ENCODE measurements at places on chromosomes 3 and 15.
A peak's percentile ranks its signal among the peaks of the same experiment; 100 is the strongest.

- no peak for DNase-seq
These were observed 355.3 kb upstream of the RORA start for GRCh38 chr15:61584410-61584809.

DNA sequence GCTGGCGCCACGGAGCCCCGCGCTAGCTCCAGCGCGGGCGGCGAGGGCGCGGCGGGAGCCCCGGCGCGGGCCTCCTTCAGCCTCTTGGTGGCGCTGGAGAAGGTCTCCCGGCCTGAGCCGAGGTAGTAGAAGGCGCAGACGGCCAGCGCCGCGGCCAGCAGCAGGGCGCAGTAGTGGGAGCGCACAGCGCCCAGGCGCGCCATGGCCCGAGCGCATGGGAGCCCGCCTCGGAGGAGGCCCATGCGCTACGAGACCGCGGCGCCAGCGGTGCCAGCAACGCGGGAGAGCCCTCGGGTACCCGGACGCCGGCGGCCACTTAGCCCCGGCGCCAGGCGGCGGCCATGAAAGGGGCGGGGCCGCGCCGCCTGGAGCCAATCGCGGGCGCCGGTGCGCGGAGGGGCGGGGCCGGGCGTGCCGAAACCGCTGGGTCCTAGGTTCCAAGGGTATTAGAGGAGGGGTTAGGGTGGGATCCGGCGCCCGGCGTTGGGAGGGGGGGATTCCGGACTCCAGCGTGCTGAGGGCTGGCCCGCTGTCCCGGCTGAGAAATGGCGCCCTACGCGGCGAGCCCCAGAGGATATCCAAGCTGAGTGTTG is at the start of gene XXYLT1:
Gene XXYLT1, minus strand, starts transcription at position 343 of the 593 bp plus-strand sequence. Its CDS starts 101 bp downstream, at position 242.
- DNase-seq: peak; percentile 71

DNA sequence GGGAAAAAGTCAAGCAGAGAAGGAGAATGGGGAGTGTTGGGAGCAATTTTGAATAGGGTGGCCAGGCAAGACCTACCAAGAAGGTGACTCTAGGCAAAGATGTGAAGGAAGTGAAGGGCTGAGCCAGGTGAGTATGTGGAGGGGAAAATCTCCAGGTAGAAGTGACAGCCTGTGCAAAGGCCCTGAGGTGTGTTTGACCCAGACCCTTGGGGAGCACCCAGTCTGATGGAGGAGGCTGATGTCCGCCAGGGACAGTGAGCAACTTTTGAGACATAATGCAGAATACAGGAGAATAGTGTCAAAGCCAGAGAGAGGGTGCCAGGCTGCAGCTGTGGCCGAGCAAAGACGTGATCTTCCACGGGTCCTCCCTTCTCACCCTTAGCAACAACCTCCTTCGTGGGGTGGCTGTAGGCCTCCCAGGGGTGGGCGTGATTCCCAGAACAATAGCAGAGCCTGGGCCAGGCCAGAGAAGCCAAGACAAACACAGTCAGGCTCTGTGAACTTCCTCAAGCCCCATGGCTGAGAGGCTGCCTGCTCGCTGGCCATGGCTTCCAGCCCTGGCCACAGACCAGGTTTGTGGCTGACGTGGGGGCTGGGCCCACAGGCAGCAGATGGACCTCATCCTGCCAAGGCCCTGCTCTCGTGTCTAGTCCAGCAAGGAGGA is 58.1 kb downstream of the SLC6A6 start:
- DNase-seq: peak; percentile 83

DNA sequence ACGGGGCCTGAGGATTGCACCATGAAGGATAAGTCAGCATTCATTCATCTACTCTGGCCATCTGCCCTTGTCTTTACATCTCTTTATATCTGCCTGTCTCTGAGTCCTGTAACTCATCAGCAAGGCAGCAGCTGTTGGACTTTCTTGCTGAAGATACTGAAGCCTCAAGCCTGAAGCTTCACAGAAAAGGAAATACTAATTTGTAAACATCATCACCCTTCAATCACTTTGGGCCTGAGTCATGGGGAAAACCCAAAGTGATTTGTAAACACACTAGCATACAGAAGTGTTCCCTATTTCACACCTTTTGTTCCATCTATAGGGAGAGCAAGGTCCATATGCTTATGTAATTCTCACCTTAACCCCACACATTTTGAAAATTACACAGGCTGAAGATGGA is 928.2 kb downstream of the EPHA3 start:
- DNase-seq: no peak

GRCh38 chr3:184712248-184713039 is 580 bp upstream of the MAGEF1 start:
- no peak for DNase-seq

DNA sequence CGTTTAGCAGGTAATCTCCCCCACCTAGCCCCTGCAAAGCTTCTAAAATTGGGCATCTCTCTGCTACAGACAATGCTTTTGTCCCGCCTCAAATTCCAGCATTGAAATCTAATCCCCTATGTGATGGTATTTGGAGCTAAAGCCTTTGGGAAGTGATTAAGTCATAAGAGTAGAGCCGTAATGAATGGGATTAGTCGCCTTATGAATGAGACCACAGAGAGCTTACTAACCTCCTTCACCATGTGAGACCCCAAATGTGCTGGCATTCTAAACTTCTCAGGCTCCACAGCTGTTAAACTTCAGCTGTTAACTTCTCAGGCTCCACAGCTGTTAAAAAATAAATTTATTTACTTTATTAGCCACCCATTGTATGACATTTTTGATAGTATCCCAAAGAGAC is 374.2 kb upstream of the BCHE start:
- no peak for DNase-seq

GRCh38 chr15:68415061-68415460 is 16.9 kb downstream of the ITGA11 start:
- DNase-seq: no peak

DNA sequence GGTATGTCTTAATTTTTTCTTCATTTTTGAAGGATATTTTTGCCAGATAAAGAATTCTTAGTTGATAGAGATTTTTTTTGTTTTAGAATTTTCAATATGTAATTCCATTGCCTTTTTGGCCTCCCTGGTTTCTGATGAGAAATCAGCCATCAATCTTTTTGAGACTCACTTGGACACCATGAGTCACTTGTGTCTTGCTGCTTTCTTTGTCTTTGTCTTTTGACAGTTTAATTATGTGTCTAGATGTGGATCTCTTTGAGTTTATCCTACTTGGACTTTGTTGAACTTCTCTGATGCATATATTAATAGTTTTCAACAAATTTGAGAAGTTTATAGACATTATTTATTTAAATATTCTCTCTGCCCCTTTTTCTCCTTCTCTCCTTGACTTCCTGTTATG is 34.7 kb upstream of the AQP9 start:
- DNase-seq: no peak

DNA sequence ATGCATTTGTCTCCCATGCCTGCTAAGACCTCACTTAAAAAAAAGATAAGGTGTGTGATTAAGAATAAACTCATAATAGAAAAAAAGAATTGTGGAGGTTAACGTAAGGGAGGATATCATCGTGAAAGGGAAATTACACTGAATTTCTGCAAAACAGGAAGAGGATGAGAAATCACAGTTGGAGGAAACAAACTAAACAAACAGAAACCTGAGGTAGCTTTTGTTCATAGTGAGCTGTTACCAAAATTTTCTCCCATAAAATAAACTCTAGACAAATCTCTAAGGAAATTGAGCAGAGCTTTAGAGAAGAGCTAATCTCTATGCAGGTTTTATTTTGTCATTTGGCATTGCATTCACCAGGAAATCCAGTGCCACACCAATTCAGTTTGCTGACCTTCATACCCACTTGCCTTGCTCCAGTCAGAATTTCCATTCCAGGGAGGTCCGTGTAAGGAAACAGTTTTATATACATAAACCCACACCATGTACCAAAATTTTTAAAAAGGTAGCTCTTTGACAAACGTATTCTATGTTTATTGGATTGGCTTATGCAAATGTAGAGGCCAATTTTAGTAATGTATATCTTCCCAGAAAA is 231.2 kb downstream of the MBNL1 start:
- no peak for DNase-seq

GRCh38 chr3:131553495-131554247 is 50.9 kb upstream of the MRPL3 start:
- DNase-seq: no peak

GRCh38 chr3:66463054-66463631 is 37.7 kb downstream of the LRIG1 start:
- DNase-seq: no peak

- no peak for DNase-seq
These were observed 539.3 kb upstream of the LMCD1 start for GRCh38 chr3:7962301-7962700.

DNA sequence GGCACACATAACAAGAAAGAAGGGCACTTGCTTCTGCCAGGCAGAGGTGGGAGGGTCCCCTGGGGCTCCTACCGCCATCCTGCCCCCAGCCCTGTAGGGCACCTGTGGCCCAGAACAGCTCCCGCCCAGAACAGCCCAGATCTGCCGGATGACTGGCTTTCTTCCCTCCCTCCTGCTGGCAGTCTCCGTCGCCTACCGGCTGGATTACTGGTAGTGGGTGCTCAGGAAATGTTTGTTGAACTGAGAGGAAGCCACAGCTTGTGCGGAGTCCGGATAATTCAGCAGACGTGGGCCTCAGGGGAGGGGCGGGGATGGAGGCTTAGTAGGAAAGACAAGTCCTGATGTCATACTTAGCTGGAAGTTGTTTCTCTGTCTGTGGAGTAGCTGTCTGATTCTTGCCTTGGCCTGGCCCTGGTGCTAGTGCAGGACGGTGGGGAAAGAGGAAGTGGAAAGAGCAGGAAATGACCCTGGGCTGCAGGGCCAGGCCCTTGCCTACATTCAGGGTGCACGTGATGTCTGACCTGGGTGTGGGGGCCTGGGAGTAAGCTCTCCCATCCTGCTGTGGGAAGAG is 6.7 kb downstream of the CCDC9B start:
- no peak for DNase-seq

DNA sequence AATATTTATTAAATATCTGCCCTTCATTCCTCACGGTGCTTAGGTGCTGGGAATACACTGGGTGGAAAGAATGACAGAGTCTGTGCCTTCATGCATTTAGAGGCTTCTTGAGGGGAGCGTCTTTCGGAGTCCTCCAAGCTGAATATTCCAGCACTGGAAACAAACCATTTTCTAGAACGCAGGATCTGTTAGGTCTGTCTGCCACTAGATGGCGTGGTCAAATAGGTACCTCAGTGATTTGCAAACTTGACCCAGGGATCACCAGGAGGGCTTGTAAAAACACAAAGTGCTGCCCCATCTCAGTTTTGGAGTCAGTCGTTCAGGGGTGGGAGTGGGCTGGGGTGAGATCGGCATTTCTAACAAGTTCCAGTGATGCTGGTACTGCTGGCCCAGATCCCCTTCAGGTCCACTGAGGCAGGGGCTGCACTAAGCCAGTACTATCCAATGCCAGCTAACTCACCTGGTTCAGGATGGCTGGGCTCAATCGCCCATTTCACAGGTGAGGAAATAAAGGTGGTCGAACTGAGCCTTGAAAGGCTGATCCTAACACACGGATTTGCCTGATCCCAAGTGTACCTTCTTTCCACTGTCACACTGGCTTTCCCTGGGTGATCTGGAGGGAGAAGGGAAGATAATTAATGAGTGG is 14.8 kb downstream of the ARNT2 start:
- DNase-seq: no peak

DNA sequence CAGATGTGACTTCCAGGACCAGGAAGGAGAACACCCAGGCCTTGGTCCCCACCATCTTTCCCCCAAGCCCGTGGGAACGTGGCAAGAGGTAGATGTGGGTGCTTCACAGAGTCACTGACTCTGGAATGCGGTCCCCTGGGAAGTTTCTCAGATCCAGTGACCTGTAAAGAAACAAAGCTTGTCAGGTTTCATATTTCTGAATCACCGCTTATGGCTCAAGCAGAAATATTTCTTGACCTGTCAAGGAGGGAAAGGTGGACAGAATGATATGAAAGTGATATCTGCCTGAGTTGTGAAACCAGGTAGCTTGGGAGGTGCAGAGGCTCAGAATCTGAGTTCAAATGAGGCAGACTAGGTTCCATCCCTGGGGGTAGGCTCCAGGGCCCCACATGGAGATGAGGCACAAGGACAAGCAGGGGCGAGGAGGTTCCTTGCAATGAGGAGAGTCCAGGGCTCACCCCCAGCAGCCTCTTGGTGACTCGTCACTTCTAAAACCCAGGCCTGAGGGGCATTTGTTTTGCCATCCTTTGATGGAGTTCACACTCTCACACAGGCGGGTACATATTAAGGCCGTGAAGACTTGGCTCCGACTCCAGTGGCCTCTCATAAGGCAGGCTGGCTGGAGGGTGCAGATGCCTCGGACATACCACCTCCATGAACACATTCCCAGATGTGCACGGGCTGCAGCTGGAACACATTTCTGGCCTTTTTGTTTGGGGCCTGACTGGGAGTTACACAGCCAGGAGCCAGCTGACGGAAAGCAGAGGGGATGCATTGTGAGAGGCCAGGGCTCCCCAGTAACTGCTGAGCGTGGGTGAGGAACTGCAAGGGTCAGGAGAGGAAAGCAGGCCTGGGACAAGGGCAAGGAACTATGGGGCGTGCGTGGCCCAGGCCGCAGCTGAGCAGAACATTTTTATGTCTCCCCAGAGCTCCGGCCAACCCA is 1.3 kb downstream of the CILP start:
- DNase-seq: no peak

All from smooth muscle cell of the brain vasculature (primary cell).